ENCODE measurements at places on chromosomes 5 and 9.
A peak's percentile ranks its signal among the peaks of the same experiment; 100 is the strongest.

DNA sequence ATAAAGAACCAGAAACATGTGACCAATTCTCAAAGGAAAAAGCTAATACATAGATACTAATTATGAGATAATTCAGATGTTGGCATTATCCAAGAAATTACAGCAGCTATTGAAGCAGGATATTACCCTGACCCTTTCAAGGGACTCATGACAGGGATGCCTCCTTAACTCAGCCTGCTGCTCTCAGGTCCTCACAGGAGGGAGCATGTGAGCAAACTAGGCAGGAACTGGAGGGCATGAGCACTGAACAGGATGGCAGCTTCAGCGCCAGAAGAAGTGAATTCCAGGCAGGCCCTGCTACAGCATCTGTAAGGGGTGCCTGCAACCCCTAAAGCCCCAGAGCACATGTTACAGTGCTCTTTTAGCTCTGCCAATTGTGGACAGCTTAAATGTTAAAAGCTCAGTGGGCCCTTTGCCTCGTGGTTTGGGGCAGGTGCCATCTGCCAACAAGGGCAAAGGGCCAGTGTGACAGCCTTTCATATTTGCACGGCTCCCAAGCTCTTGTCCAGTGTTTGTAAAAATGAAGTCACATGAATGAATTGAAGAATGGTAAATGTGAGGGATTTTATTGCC lies 464.7 kb upstream of the COX7C start:
- DNase-seq = no peak

DNA sequence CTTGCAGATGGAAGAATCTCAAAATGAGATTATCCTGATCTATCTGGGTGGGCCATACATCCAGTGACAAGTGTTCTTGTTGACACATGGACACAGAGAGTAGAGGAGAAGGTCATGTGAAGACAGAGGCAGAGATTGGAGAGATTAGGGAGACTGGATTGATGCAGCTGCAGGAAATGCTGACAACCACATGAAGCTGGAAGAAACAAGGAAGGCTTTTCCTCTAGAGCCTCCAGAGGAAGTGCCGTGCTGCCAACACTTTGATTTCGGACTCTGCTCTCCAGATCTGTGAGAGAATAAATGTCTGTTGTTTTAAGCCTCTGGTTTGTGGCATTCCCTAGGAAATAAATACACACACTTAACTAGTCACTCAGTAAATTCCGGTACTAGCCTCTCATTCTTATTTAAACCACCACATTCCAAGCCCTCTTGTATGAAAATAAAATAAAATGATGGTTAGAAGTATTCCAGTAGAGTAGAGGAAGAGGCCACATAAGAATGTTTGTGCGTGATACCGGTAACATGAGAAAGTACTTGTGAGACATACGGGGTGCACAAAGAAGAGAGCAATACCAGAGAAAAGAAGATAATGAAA lies 110.9 kb upstream of the DMAC1 start:
- DNase-seq = peak; percentile 4

DNA sequence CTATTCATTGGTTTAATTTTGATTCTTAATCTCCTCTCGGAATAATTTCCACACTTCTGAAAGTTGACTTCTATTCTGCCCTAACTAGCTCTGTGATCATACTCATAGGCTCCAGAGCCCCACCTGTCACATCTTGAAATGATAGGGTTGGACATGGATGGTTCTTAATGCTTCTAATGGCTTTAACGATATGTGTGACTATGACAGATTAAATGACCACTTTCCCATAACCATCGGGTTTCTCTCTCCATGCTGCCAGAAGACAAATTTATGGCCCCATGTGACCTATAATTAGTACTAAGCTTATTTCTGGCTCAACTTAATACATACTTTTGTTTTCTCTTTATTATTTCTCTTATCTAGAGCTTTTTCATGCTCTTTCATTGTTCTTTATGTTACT lies 251.1 kb upstream of the TUT7 start:
- DNase-seq = no peak

GRCh38 chr9:132008184-132008803 lies 71.4 kb downstream of the MED27 start:
- no peak for DNase-seq

- DNase-seq = no peak
Observed at GRCh38 chr9:134357631-134358025, 31.4 kb downstream of the RXRA start.

DNA sequence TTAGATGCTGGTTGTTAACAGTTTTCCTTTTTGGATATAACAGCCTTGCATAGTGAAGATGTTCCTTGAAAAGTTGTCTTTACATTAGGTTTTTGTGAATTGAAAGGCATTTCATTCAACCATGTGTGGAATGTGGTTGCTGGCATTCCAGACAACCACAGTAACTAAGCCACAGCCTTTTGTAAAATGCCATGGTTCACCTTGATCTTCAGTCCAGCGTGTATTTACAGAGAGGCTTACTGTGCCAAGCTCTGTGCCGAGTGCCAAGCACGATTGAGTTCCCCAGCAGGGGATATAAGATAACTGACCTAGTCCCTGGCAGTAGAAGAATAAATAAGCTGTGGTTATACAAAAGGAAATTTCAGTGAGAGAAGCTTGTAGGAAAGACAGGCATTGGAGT lies 4.9 kb downstream of the EXOSC2 start:
- DNase-seq = no peak

DNA sequence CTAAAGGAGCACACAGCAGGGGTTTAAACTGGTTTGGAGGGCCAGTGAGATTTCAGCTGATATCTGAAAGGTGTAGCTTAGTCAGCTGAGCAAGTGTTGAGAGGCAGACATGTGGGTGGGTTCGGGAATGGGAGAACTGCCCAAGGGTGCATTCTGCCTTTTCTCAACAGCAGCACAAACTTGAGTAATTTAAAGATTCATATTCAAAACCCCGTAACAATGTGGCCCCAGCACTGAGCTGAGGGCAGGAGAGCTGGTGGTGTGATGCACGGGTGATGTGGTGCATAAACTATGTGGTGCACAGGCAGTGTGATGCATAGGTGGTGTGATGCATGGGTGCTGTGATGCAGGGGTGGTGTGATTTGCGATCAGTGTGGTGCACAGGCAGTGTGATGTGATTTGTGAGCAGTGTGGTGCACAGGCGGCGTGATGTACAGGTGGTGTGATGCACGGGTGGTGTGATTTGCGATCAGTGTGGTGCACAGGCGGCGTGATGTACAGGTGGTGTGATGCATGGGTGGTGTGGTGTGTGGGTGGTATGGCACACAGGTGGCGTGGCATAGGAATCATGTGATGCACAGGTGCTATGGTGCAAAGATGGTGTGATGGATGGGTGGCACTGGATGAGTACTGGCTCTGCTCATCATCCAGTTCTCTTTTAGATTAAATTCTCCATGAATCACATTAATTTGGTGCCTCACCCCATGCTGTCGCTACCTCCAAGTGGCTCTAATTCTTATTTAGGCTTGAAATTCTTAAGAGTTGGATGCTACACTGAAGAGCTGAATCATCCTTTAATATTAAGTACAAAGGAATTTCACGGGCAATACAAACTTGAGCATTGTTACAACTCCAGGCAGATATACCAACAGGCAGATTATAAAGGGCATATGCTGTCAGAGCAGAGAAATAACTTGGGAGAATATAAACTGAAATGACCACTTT lies 53.6 kb downstream of the DAP start:
- DNase-seq = no peak

DNA sequence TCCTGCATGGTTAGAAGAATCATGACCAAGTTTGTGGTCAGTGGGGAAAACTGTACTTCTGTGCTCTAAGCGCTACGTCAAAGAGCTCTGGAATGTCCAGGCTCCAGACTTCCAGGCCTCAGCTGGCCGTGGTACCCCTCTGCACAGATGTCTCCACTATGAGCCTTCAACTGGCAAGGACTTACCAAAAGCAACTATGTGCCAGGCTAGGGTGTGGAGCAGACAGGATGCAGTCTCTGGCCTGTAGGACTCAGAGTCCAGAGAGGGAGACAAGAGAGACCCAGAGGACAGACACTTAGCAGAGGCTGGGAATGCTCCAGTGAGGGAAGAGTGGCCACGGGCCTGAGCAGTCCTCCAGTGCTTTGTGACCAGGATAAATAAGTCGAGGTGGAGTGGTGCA lies 31.0 kb upstream of the TCF7 start:
- DNase-seq = no peak

DNA sequence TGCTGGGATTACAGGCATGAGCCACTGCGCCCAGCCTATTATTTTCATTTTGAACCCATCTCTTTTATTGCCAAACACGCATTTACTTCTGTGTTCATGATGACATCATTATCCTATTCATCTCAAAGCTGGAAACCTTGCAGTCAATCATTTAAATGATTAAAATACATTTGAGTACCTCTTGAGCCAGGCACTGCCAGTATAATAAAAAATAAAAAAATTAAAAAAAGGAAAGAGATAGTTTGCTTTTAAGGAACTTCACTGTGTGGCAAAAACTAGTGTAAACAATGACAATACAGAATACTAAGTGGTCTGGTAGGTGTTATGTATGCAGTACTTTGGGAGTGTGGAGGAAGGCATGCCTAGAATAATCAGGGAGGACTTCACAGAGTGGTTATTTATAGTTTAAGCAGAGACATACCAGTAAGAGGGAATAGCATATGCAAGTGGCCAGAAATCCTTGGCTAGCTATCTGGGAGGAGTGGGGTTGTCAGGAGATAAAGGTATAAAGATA lies 8.6 kb downstream of the NSD1 start:
- no peak for DNase-seq

DNA sequence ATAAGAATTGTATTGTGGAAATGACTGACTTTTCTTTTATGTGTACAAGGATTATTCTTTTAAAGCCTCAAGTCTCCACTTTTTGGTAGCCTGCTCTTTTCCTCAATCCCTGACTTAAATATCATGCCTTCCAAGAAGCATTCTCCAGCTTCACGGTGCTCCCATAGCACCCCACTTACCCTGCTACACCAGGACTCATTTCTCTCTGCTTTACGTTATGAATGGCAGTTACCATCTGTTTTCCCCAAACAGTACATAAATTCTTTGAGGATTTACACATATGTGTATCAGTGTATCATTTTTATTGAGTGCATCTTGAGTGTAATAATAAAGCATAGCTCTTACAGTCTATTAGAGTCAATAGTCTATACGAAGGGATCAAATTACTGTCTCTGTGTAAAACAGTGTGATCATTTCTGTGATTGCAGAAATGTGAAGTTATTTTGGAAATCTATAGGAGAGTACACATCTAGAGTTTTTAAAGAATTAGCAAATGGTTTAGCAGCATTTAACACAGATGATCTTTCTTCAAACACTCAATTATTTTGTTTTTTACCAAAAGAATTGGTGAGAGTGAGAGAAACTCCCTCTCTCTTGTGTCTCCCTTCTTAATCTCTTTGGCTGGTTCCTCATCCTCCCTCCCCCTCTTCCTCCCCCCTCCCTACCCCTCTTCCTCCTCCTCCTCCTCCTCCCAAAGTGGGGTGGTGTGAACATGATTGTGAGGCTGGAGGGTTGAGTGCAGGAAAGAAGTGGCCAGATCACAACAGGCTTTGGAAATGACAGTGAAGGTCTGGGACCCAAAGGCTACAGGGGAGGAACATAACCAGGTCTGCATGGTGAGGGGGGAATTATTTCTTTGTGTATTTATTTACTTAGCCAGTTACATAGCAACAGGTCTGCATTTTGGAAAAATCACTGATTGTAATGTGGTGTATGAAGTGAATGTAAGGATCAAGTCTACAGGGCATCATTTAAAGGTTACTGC lies 27.6 kb upstream of the ECM2 start:
- DNase-seq = no peak

- no peak for DNase-seq
Observed at GRCh38 chr5:64666078-64666477, 24.2 kb upstream of the SHISAL2B start.

DNA sequence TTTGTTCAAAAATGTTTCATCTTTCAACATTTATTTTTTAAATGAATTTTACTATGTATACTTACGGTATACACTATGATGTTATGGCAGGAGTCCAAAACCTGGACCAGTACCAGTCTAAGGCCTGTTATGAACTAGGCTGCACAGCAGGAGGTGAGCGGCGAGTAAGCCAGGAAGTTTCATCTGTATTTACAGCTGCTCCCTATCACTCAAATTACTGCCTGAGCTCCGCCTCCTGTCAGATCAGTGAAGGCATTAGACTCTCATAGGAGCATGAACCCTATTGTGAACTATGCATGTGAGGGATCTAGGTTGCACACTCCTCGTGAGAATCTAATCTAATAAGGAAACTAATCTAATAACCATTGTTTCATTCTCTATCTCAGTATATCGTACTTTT lies 715.5 kb upstream of the PTPRD start:
- DNase-seq = no peak

DNA sequence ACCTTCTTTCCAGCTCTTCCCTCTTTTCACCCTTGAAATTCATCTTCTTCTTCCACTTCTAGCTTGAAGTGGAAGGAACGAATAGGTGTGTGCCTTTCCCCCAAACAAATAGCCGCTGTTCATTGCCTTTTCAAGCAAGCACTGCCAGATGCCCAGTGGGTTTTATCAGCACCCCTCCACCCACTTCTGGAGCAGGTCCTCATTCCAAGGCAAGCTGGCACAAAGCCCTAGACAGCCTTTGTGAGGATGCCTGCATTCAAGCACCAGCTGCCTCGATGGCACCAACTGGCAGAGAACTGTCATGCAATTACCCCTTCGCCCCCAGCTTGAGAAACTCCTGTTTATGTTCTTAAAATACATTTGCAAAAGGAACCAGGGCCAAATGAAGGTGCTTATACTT lies 36.5 kb downstream of the SERINC5 start:
- no peak for DNase-seq

- DNase-seq = no peak
Observed at GRCh38 chr5:179199246-179199645, 139.1 kb downstream of the ZNF354C start.

DNA sequence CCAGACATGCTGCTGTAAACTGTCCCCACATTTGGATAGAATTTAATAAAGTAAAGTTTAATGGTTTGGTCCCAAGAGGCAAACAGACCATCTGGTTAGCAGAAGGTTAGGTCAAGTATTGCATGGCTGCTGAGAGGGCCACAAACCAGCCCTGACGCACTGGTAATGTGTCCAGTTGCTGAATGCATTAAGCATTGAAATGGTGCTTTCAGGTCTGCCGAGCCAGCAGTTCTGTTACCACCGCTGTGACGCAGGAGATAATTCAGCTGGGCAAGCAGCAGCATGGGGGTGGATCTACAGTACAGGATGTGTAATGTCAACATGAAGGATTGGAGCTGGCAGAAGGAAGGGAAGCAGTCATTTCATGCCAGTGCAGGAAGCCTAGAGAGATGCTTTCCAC lies 16.0 kb downstream of the ZNF462 start:
- DNase-seq = peak; percentile 48

- no peak for DNase-seq
Observed at GRCh38 chr9:20781092-20781491, 97.0 kb downstream of the FOCAD start.

GRCh38 chr9:125883565-125884217 lies 136.5 kb downstream of the PBX3 start:
- DNase-seq = no peak

- DNase-seq = no peak
Observed at GRCh38 chr9:112145886-112146285, 29.2 kb downstream of the SUSD1 start.

- no peak for DNase-seq
Observed at GRCh38 chr5:120055858-120056257, 408.2 kb upstream of the PRR16 start.
